Transverse colon (tissue), 4 donors: ENCODE measurements at places on chromosomes 1 and 21.

DNA sequence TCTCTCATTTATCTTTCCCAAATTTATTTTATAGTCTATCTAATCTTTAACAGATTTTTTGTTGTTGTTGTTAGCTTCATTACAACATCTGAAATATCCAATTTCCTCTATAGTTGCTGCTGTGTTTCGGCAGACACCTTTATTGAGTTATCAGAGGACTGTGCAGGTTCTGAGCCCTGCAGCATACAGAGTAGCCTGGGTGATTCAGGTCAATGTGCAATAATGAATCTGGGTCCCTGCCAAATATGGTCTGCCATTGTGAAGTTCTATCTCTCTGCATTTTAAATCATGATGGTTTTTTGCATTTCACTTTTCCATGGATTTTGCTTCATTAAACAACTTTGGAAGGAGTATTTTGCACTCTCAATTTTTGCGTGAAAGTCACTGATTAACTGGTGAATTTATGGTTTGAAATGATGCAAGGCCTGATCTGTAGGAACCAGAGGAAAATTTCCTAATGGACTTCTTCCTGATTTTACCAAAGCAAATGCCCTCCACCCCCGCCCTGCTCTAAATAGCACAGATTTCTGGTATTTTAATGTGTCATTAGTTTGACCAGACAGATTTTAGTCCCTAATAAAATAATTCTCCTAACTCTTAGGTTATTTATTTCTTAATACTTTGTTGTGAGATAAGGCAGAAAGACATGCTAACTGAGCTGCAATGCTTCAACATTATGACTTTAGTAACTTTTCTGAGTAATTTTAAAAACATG lies 402.3 kb downstream of the PTBP2 start:
- DNase-seq = no peak

GRCh38 chr1:11881749-11882441 lies 23.1 kb upstream of the NPPB start:
- DNase-seq = no peak

GRCh38 chr1:85490270-85490985 lies 25.5 kb upstream of the DDAH1 start:
- no peak for DNase-seq

GRCh38 chr1:59769736-59770095 lies 45.0 kb upstream of the HOOK1 start:
- no peak for DNase-seq
